ENCODE measurements at places on chromosomes 4 and X. TPM values are rescaled to one million over a fixed set of nuclear protein-coding genes. Genes with fewer than 3 reads are reported as not detected.

Gene PAGE1
- not detected for polyA plus RNA-seq

Gene SORBS2
- 42.4 TPM for polyA plus RNA-seq

Gene QRFPR
- polyA plus RNA-seq, result 2.7 TPM

Gene LEF1
- 21.7 TPM for polyA plus RNA-seq

Gene RIBC1
- 6.2 TPM for polyA plus RNA-seq

Gene GLOD5
- 0.85 TPM for polyA plus RNA-seq

Gene COL4A6
- 10.5 TPM for polyA plus RNA-seq

Gene MAGEA9B
- not detected for polyA plus RNA-seq

Gene HSFX1
- 1.4 TPM for polyA plus RNA-seq

Gene ETDA
- 0.29 TPM for polyA plus RNA-seq

Gene NMU
- polyA plus RNA-seq, result 4.1 TPM

Gene TLR10
- 0.96 TPM for polyA plus RNA-seq

Gene ATP8A1
- polyA plus RNA-seq, result 32.2 TPM

Gene HTR2C
- polyA plus RNA-seq, result 0.20 TPM

Gene CT45A10
- polyA plus RNA-seq, result 18.8 TPM

Gene MAPK10
- polyA plus RNA-seq, result 30.9 TPM

Gene TLR1
- 5.1 TPM for polyA plus RNA-seq

Gene H2BW2
- 1.9 TPM for polyA plus RNA-seq

Gene HTN3
- not detected for polyA plus RNA-seq

Gene MANBA
- 35.4 TPM for polyA plus RNA-seq

Gene NPNT
- polyA plus RNA-seq, result 74.0 TPM

Gene NAP1L3
- 22.2 TPM for polyA plus RNA-seq

Gene MAGEB17
- not detected for polyA plus RNA-seq

Gene FGFR3
- polyA plus RNA-seq, result 128 TPM

Gene CXorf49
- polyA plus RNA-seq, result not detected

Gene VCX2
- not detected for polyA plus RNA-seq

Gene INTS6L
- polyA plus RNA-seq, result 38.5 TPM

Gene PI4K2B
- polyA plus RNA-seq, result 27.4 TPM

Gene TACR3
- 2.1 TPM for polyA plus RNA-seq

Gene C4orf36
- polyA plus RNA-seq, result 10.3 TPM

Gene KLB
- 0.19 TPM for polyA plus RNA-seq

Gene PARM1
- 59.5 TPM for polyA plus RNA-seq

Gene SRPK3
- 0.63 TPM for polyA plus RNA-seq

Gene NWD2
- polyA plus RNA-seq, result 0.04 TPM

Gene SUPT20HL1
- polyA plus RNA-seq, result not detected

Gene LANCL3
- polyA plus RNA-seq, result 3.5 TPM

Gene HERC5
- 5.1 TPM for polyA plus RNA-seq

Gene SLC49A3
- polyA plus RNA-seq, result 12.5 TPM

Gene TET2
- 45.3 TPM for polyA plus RNA-seq

Gene ERVMER34-1
- polyA plus RNA-seq, result 3.2 TPM

Gene NDST4
- 0.51 TPM for polyA plus RNA-seq

Gene FABP2
- polyA plus RNA-seq, result not detected

Gene SPANXN4
- polyA plus RNA-seq, result not detected
